Fibroblast of mammary gland (primary cell): ENCODE measurements at places on chromosomes 6 and 20.

- peak; percentile 67 for DNase-seq
These were observed 74.6 kb upstream of the RNF24 start for GRCh38 chr20:4089756-4090487.

DNA sequence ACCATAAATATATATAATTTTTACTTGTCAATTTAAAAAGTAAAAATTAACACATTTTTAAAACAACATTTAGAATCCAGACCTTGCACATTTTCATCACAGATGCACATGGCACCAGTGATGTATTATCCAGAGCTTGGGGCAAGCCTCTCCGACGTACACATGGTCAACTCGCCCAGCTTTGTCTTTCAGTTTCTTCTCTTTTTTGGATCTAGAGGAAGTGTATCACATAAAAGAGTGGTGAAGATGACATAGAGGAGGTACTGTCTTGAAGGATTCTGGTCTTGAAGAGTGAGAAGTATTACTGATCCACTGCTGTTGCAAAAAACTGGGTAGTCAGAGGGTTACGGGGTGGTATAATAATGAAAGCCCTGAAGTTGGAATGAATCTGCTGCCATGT is 46.9 kb upstream of the TAB2 start:
- DNase-seq, result no peak

DNA sequence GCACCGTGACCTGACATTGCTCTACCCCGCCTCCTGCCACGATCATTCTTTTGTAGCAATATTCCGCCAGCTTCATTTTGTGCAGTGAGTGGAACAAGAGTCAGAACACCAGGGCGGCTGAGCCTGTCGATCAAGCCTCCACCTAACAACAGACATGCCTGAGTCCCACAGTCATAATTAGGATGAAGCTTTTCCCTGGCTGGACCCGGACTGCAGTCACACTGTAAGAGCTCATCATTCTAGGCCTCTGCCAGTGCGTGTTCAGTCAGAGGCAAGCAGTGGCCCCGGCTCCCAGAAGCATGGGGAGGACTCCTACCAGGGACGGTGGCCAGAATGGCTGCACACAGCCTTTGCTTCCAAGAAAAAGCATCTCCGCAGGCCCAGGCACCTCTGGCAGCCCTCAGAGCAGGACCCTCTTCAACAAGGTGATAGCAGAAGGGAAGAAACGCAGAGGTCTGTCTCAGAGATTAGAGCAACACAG is 23.2 kb upstream of the UNC93A start:
- no peak for DNase-seq

- DNase-seq, result peak; percentile 38
These were observed 73.2 kb downstream of the BCKDHB start for GRCh38 chr6:80179695-80180094.

DNA sequence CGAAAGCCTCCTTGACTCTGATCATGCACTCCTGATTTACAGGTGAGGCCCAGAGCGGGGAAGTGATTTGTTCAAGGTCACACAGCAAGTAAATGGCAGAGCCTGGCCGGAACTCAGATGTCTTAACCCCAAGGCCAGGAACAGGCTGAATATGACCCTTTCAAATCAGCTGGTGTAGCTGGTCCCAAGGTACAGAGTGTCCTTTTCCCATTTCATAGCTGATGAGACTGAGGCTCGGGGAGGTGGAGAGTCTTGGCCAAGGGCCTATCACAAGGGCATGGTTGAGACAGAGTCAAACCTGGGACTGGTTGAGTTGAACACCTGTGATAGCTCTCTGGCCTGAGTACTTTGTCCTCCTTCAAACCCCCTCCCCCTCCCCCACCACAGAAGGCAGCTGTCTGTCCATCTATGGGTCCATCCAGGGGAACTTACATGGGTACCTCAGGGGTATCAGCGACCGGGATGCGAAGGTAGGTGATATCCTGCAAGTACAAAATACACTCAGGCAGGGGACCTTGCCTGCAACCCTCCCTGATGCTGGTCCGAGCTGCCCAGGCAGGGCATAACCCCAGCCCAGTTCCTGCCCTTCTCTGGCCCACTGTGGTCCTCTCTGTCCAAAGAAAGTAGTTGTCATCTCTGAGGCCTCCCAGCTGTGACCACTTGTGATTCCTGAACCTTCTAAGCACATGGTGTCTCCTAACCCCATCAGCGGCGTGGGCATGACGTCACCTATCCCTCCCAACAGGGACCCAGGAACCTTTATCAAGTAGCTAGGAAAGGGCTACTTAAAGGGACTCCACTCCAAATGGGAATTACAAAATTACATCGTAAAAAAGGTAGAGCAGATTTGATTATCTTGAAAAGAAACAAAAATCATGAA is 5.6 kb downstream of the DUSP15 start:
- no peak for DNase-seq
